ENCODE measurements at places on chromosomes 3 and 15.

DNA sequence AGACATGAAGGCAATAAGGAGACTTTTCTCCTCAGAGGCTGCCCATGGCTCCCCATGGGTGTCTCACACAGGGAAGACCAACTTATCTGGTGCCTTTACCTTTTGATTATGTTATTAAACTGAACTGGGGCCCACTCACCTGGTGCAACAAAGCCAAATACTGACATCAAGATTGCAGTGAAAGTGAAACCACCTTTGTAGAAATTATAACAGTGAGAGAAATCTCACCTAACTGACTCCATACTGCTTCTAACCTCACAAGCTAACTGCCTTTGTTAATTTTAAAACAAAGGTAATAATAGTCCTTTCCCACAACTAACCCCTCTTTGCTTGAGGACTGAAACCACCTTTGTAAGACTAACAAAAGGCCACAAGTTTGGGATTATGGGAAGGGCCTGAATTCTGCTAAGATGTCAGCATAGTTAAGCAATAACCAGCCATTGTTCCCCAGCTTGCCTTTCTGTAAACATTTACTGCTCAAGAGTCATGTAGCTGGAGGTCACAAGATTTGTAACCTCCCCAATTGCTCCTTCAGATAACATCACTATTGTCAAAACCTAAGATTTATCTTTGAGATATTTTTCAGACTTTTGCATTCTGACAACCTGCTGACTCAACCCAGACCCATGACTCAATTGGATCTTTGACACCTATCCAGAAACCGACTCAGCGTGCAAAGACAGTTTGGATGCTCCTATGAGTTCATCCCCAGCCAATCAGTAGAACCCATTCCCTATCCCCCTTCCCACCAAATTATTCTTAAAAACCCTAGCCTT is 420.3 kb upstream of the CFAP20DC start:
- DNase-seq, result peak; percentile 35

- no peak for DNase-seq
These were observed 35.7 kb downstream of the CORO2B start for GRCh38 chr15:68614286-68615035.

DNA sequence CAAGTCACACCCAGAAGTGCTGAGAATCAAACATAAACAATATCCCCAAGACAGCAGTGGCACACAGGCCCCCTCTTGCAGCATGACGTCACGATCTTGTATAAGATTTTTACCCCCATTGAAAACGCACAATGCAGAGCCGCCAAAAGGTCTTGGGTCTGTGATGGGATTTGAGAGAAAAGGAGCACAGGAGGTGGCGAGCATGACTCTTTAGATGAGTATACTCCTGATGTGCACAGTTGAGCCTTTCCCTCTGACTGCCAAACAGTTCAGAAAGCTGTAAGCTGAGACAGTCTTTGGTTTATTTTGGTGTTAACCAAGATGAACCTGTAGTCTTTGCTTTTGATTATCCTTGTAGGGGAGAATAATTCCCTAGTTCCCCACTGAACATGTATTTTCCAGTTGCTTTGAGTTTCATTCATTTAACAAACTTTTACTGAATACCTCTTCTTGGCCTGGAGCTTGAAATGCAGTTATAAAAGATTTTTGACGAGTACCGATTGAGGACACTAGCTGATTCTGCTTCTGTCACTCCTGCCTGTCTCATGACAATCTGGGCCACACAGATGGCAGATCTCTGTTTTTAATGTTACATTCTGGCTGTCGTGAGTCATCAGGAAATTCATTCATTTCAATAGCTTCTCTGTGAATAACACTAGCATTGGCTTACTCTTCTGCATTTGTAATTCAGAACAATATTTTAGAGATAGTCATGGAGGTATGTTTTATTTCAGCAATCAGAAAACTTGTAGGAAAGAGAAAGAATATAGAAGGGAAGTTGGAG is 28.9 kb downstream of the CFAP91 start:
- DNase-seq, result no peak

GRCh38 chr15:45637552-45638033 is 2.8 kb downstream of the SQOR start:
- DNase-seq, result peak; percentile 52

DNA sequence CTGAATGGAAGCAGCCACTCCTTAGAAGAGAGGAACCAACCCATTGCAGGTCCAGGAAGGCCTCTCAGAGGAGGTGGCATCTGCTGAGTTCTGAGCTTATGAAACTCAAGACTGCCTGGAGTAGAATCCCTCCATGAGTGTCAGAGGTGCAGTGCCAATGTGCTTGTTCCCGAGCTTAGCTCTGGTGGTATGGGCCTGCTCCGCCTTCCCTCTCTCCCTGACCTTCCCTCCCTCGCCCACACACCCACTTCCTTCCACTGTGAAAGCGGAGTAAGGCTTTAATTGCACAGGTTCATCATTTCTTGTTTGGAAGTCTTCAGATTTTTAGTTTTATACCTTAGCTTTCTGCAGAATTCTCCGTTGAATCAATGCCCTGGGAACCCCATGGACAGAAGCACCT is 208.0 kb upstream of the BHLHE40 start:
- no peak for DNase-seq

DNA sequence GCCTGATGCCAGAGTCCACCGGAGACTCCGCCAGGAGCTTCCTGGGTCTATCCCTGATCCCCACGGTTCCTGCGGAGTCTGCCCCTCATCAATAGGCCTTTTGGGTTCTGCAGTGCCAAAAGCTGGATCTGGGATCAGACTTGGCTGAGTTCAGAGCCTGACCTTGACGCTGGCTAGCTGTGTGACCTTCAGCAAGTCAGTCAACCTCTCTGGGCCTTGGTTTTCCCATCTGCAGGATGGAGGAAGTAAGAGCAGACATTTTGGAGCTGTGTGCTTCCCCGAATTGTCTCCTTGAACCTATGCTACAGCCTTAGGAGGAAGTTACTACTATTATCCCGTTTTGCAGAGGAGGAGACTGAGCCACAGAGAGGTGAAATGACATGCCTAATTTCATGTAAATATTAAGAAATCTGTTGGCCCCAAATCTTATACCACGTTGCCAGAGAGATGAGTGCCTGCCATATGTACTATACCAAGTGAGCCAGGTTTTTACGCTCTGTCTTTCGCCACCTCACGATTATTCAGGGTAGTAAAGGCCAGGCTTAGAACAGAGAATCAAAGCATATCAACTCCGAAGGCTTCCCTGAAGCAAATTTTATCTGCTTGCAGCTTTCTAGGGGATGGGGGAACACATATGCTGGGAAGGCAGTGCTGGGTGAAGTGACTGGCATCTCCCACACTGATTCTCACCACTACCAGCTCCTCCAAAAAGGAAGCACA is 112.5 kb downstream of the SRGAP3 start:
- no peak for DNase-seq

GRCh38 chr3:51668756-51669155 is 2.3 kb upstream of the TEX264 start:
- DNase-seq, result no peak

DNA sequence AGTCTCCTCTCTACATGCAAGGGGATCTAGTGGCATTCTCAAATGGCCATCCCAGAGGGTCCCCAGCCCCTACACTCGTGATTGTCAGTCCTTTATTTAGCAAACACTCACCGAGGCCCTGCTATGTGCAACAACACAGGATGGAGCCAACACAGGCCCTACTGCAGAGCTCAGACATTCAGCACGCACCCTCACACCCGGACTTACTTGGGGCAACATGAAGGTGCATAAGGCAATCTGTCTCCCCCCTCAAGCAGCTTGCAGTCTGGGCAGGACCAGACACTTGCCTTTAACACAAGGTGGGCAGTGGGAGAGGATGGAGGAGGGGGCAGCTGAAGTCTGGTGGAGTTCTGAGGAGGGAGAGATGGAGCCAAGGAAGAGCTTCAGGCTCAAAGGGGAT is 258.4 kb downstream of the XXYLT1 start:
- no peak for DNase-seq

- DNase-seq, result peak; percentile 57
These were observed 69.7 kb upstream of the LRRFIP2 start for GRCh38 chr3:37243820-37244748.

- no peak for DNase-seq
These were observed 9.1 kb upstream of the OXTR start for GRCh38 chr3:8778475-8778874.

DNA sequence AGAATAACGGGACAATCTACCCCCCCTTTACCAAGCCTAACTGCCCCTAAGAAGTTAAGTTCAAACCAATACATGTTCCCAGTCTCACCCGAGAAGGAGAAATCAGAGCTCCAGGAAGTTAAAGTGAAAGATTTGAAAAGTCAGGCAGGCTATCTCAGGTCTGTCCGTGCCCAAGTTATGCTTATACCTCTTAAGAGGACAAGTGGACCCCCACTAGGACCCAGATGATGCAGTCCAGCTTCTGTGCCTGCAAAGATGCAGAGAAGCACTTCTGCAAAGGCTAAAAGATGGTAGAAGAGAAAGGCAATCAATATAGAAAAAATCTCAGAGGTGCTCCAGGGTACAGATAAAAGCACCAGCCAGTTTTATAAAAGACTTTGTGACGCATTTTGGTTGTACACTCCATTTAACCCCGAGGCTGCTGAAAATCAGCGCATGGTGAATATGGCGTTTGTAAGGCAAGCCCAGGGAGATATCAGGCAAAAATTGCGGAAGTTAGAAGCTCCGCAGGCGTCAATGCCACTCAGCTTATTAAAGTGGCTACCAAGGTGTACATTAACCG is 9.8 kb upstream of the SLC9C1 start:
- DNase-seq, result no peak

DNA sequence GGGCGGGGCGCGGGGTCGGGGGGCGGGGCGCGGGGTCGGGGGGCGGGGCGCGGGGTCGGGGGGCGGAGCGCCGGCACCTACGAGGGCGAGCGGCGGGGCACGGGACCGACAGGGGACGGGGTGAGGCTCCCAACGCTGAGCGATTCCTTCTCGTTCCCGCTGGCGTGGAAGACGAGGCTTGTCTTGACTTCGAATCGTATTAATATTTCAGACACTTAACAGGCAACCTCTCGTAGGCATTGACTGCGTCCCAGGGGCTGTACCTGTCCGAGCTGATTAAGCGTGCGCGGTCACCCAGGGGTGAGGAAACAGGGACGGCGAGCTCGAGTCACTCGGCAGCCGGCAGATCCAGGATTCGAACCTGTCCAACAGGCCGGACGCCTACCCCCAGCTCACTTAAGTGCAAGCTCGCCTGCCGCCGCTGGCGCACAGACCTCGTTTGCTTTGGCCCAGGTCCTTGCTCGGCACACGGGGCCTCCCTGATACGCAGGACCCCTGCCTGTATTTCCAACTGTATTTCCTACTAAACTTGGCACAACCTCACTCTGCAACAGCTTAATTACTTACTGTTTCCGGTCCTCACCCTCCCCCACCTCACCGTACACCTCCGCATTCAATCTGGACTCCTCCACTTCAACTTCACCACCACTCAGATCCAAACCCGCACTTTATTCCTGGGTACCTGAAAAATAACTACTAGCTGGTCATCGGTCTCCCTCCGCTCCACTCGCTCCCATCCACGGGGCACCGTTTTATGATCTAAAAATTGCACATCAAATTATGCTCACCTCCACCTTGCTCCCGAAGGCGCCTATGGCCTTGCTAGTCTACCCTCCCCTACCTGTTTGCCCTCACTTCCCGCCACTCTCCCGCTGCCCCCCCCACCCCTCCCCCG is 722 bp upstream of the ZXDC start:
- peak; percentile 58 for DNase-seq

DNA sequence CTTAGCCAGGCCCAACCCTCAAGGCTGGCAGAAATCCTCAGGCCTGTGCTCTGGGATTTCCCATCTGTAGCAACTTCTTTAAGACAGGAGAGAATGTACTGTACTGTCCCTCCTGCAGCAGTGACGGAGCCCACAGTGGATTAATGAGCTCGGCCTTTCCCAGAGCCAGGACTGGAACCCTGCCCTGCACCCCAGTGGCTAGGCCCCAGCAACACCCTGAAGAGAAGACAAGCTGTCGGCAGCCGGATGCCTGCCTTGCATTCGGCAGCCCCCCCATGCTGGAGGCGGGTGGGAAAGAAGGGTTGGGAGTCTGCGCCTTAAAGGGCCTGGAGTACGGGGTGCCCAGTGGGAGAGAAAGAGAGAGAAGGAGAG is 32.0 kb downstream of the KLHL25 start:
- DNase-seq, result no peak

DNA sequence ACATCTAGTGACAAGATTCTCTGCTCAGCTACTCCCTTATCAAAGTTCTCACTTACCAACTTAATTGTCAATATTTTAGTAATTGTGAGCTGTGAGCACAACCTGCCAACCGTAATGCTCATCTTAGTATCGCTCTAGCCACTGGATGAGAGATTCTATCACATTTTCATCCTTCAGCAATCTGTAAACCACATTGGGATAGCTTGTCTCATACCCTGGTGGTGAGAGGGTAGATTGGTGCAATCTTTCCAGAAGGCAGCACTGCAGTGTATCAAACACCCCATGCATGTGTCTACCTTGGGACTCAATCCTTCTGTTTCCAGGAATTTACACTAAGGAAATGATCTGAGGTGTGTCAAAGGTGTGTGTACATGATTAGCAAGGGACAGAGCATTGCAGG is 18.9 kb upstream of the ATP8B4 start:
- DNase-seq, result no peak

DNA sequence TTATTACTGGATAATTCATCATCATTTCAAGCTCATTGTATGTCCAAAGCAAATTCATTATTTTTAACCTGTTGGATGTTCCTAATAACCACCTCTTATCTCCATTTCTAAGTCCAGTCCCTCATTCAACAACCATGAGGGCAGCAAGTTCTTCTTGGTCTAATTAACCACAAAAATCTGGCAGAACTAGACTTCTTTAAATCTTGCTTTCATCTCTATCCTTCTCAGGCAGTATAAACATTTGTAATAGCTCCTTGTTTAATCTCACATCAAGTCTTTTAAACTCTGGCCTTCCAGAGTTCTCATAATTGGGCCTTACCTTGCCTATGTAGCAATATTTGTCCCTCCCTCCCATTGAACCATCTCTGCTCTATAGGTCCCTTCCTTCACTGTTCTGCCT is 17.0 kb upstream of the GHSR start:
- DNase-seq, result no peak

- no peak for DNase-seq
These were observed 13.8 kb downstream of the PKM start for GRCh38 chr15:72217216-72217615.

Data from activated CD4-positive, alpha-beta T cell treated with anti-CD3 and anti-CD28 coated beads, Interleukin-2, amount 50 U/mL, for 48 hours (primary cell).